ENCODE measurements at places on chromosomes 2 and 18.

DNA sequence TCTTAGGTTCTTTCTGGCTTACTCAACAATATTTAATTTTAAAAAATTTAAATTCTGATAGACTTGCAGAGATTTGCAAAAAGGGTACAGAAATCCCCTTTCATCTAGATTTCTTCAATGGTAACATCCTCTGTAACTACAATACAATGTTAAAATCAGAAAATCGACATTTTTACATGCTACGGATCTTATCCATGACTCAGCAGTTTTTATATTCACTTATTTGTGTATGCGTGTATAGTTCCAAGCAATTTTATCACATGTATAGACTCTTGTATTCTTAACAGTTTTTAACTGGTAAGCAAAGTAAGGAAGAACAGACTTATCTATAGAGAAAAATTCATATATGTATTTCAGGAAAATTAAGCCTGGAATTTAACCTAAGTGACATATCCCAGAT, 256.1 kb upstream of the MEX3C start:
- no peak for DNase-seq

DNA sequence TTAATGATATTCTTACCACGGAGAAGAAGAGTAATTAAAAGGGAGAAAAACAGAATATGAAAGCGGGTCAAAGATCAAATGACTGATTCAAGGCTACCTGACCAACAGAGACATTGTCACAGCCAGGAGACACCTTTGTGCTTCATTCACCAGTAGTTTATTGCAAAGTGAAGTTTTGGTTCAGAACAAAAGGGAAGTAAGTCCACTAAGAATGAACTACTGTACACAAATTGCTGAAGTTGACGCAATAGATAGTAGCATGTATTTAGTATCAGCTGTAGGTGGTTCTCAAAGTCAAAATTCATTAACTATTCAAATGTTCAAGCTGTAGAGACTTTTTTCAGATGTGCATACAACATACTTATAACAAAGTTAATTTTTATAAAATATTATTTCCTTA, 64.7 kb upstream of the COX7A2L start:
- DNase-seq: no peak

GRCh38 chr2:191280290-191280689, 35.1 kb downstream of the MYO1B start:
- DNase-seq: no peak

GRCh38 chr2:85669549-85669948, 1.6 kb upstream of the SFTPB start:
- DNase-seq: no peak

- DNase-seq: no peak
Observed at GRCh38 chr2:73289304-73289703, 4.0 kb downstream of the EGR4 start.

DNA sequence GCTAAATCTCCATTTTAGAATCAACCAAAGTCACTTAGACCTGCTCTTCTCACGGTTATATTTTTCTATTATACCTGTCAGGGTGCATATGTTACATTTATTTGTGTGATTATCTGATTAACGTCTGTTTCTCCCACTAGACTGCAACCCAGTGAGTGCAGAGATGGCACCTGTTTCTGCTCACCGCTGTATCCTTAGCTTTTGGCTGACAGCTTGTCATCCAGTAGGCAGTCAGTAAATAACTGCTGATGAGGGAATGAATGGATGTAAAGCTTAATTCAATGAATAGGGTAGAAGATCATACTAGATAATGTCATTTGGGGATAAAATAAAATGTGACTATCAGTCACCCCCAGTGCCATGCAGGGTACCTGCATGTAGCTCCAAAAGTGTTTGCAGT, 6.9 kb upstream of the CHRNA1 start:
- no peak for DNase-seq

DNA sequence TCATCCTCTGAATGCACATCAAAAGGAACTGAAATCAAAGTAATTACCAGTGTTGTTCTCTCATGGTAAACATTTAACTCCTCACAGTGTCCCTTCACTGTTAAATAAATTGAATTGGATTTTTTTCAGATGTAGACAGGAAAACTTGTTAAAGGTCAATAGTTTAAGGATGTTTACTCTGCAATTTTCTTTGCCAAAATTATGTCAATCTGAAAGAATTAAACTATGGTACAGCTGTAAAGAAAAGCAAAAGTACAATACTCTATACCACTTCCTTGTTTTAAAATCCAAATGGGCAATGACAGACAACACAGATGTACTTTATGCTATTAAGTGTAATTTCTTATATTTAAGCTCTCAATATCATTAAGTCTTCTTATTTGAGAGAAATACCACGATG, 153.2 kb downstream of the WDPCP start:
- peak; percentile 44 for DNase-seq

- DNase-seq: no peak
Observed at GRCh38 chr2:119425620-119426395, 5.8 kb upstream of the TMEM37 start.

DNA sequence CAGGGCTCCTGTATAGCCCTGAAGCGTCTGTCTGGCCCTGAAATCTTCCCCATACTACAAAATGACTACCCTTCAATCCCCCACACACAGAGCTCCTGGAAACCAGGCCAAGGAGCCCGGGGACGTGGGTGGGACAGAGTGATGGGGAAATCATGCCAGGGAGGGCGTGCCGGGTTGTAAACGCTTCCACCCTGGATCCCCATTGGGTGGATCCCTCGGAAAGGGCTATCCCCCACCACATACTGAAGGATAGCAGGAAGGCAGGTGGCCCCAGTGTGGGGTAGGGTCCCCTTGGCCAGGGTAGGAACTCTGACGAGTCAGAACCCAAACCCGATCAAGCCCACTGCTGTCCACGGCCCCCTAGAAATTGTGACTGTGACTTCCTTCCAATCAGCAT, 91.7 kb downstream of the INHBB start:
- DNase-seq: no peak

GRCh38 chr2:212005085-212005671, 533.4 kb downstream of the ERBB4 start:
- DNase-seq: peak; percentile 81

DNA sequence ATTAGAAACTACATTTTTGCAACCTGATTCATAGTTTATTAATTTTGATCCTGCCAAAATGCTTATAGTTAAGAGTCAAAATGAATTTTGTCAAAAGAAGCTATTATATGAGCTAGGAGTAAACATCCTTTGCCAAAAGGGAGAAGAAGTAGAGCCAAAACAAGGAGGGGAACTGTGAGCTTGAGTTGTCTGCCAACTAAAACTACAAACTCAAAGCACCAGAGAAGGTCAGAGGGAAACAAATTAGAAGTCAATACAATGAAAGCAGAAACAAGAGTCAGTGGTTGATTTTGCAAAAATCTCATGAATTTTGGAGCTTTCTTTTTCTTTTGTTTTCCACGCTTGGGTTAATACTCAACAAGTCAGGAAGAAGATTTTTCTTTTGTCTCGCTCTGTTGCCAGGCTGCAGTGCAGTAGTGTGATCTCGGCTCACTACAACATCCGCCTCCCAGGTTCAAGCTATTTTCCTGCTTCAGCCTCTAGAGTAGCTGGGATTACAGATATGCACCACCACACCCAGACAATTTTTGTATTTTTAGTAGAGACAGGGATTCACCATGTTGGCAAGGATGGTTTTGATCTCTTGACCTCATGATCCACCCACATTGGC, 508.5 kb downstream of the RIT2 start:
- no peak for DNase-seq

All from NCI-H748 treated with DMSO at 0.1 percent for 48 hours (cell line).